ENCODE measurements at places on chromosomes 6 and 20.

GRCh38 chr6:15755526-15755925, 92.7 kb upstream of the DTNBP1 start:
- DNase-seq = no peak

GRCh38 chr6:18465410-18466154, 78.4 kb downstream of the RNF144B start:
- no peak for DNase-seq

DNA sequence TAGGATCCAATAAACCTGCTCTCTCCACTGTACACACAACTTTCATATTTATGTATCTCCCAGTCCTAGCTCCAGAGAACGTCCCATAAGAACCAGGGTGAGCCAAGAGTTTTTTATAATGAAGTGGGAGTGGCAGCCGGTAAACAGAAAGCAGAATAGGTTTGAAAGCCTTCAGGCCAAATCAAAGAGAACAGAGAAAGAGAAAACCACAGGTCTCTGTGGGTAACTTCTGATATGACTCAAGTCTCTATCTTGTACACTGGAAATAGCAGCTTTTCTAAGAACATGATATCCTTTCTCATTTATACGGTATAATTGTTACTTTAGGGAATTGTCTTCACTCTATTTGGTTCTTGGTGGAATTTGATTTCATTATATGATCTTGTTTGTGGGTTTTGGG, 273.6 kb downstream of the PACRG start:
- DNase-seq = no peak

DNA sequence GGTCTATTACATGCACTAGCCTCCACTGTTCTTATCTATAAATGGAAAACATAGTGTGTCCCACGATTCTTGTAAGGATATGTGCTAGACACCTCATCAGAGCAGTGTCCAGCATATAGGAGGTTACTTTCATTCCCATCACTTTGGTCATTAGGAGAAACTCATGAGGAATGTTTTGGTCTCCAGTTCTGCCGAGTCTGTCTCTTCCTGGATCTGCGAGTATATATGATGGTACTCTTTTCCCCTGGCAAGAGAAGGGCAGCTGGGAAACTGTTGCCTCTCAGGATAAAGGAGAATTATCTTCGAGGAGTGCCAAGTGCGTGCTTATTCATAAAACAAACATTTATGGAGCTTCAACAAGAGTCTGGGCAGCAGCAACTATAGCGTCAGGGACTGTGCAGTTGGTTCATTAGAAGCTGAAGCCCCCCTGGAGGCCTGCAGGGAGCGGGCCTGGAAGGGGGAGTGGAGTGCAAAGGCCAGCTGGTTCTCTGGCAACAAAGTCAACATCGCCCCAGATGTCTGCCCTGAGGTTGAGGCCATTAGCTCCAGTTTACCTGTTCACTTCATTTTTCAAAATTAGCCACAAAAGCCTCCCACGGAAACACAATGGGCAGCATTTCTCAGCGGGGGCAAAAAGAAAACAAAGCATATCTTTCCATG, 811.9 kb downstream of the MAFB start:
- DNase-seq = no peak

DNA sequence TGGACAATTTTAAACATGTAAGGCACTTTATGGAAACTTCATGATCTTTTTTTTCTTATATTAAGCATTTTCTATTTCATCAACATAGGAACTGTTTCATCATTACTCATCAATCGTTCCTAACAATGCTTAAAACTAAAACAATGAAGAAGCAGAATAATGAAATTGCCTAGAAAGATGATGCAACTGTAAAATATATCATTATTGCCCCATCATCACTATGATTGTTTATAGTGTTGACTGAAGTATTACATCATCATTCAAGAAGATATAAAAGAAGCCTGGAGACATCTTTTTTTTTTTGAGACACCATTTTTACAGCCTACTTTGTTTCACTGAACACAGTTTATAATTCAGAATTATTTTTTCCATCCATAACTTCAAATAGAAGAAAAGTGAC, 147.2 kb downstream of the TRDN start:
- no peak for DNase-seq

GRCh38 chr6:149414009-149414408, 13.9 kb downstream of the SUMO4 start:
- no peak for DNase-seq

DNA sequence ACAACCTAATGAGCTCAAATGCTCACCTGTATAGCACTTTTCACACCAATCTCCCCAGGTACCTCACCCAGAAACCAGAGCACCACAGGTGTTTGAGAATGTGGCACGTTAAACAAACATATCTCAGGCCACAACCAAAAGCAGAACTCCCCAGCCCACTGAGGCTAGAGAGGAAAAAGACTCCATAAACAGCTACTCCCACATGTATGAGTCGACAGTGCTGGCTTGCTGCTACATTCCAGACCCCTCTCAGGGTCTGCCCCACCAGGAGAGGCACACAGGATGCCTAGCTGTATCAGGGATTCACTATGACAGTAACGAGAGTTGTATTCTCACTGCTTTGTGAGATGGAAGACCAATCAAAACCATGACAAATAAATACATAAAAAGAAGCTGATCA, 242.6 kb upstream of the ARID1B start:
- DNase-seq = no peak

GRCh38 chr6:121691126-121691551, 255.7 kb downstream of the GJA1 start:
- DNase-seq = no peak

DNA sequence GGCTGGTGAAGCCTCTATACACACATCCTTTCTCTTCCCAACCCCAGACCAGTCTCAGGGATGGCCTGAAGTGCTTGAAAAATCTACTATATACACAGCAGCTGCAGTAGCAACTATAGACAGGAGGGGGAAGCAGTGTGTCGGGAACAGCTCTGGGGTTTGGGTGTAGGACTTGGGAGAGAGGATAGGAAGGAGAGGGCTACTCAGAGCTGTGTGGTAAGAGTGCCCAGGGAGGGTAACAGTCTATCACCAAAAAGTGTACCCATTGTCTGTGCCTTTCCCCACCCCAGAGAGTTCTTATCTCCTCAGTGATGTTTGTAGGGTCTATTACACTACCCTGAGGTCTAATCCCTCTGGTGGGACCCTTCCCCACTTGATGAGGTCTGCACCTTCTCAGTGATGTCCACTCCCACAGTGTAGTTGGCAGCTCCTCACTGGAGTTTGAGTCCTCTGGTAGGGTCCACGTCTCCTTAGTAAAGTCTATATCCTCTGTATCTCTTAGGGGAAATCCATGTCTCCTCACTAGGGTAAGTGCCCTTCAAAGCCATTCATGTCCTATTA, 1.5 kb upstream of the GGT7 start:
- DNase-seq = no peak

- no peak for DNase-seq
Observed at GRCh38 chr6:134351615-134352474, 33.9 kb upstream of the SGK1 start.

DNA sequence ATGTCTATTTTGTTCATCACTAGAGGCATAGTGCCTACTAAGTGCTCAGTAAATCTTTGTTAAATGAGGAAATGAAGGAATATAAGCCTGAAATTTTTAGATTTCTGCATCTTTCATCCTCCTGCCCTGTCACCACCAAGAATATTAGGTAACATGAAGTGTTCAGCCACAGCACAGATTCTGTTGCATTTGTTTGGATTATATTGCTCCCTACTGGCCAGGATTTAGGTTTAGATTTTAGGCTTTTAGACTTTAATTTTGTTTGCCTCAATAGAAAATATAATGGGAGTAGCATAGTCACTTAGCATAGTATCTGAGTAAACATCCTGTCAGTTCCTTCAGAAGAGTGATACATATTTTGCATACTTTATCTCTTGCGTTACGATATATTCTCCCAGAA, 14.2 kb downstream of the FARS2 start:
- DNase-seq = no peak

DNA sequence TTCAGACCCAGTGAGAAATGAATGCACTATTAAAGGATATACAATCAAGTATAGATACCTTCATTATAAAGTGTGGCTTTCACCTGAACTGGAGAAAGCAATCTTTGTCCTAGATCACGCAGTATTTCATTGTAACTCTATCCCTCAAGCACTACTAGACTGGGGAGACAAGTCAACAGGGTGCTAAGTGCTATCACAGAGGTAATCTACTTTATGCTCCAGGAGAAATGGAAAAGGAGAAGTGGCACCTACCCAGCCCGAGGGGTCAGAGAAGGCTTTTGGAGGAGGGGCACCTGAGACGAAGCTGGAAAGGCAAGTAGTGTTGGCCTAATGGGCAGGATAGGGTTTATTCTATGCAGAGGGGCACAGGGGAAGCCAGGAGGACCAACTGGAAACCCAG, 17.1 kb downstream of the ZHX3 start:
- DNase-seq = no peak

DNA sequence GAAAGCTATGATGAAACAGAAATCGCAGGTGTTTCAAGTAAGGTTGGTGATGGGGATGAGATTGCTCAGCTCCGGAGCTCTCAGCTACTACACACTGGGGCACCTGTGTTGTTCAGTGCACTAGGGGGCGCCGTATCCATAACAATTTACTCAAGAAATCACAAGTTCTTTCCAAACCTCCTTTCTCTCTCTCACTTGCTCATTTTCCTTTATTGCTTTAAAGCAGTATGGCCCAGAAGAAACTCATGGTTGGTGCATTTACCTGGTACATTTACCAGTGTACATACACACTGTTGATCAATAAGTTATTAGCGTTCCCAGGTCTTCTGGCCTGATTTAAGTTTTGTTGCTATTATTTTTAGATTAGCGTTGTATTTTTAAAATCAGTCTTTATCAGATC, 235.2 kb upstream of the TAB2 start:
- DNase-seq = peak; percentile 82

- DNase-seq = no peak
Observed at GRCh38 chr6:50959081-50959641, 140.5 kb downstream of the TFAP2B start.

DNA sequence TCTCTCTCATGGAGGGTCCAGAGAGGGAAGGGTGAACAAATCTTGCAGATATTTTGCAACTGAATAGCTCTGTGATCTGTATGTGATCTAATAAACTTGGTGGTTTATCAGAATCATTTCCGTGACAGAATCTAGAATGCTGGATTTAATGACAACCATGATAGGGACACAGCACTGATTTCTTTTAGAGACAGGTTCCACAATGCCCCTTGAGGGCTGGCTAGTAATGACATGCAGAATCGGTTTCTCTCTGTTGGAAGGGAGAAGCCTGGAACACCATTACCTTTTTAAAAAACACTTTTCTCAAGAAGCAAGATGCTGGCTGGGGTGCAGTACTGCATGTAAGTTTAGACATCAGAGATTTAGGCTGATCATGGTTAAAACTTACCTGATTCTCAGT, 313.4 kb downstream of the CDH26 start:
- no peak for DNase-seq
